Stimulated activated CD4-positive, alpha-beta T cell treated with anti-CD3 and anti-CD28 coated beads, Interleukin-1b, Interleukin-23, amount 100 ng/mL, for 1 hour (primary cell): ENCODE measurements at places on chromosomes 3 and 15.

- DNase-seq: no peak
These were observed 582.8 kb upstream of the CCDC54 start for GRCh38 chr3:106794442-106794841.

GRCh38 chr3:195198426-195199346, 72.3 kb downstream of the XXYLT1 start:
- DNase-seq: no peak

DNA sequence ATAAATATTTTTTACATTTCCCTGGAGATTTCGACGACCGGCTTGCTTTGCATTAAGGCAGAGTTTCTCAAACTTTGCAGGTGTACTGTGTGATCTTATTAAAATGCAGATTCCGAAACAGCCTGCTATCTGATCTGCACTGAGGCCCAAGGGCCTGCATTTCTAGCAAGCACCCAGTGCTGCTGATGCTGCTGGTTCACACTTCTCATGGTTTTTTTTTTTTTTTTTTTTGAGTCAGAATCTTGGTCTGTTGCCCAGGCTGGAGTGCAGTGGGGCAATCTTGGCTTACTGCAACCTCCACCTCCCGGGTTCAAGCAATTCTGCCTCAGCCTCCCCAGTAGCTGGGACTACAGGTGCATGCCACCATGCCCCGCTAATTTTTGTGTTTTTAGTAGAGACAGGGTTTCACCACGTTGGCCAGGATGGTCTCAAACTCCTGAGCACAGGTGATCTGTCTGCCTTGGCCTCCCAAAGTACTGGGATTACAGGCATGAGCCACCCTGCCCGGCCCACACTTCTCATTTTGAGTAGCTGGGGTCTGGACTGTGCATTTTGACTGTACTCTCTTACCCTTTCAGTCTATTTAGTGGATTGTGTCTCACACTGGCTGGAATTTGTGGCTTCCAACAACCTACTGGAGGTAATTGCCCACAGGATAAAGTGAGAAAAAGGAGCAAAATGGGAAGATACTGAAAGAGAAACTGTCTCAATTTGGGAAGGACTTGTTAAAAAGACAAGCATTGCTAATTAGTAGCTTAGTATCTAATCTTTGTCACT, 94.1 kb downstream of the ITPR1 start:
- DNase-seq: no peak

- no peak for DNase-seq
These were observed 50.8 kb downstream of the CCDC191 start for GRCh38 chr3:114005481-114005880.

DNA sequence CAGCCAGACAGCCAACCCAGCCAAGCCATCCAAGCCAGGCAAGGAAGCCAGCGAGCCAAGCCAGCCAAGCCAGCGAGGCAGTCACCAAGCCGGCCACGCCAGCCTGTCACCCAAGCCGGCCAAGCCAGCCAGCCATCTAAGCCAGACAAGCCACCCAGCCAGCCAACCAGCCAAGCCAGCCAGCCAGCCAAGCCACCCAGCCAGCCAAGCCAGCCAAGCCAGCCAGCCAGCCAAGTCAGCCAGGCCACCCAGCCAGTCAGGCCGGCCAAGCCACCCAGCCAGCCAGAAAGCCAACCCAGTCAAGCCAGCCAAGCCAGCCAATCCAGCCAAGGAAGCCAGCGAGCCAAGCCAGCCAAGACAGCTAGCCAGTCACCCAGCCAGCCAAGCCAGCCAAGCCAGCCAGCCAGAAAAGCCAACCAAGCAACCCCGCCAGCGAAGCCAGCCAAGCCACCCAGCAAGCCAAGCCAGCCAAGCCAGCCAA, 201.2 kb downstream of the GOLGA6L6 start:
- no peak for DNase-seq

- no peak for DNase-seq
These were observed 169.7 kb downstream of the PLCL2 start for GRCh38 chr3:17054301-17054981.

DNA sequence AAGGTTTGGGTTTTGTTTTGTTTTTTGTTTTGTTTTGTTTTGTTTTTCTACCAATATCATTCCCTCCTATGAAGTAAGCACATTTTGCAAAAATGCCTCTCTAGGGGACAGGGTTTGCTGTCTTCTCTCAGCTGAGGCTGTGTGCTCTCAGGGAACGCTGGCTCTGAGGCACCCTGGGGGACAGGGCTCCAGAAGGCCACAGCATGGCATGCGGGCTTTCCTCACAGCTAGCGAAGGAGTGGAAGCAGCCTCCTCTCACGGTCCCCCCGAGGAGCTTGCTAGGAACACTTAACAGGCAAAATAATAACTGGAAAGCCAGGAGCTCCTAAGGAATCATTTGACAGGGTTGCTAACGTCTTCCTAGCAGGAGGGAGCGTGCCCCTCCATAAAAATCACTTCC, 227.7 kb upstream of the ST8SIA2 start:
- no peak for DNase-seq

DNA sequence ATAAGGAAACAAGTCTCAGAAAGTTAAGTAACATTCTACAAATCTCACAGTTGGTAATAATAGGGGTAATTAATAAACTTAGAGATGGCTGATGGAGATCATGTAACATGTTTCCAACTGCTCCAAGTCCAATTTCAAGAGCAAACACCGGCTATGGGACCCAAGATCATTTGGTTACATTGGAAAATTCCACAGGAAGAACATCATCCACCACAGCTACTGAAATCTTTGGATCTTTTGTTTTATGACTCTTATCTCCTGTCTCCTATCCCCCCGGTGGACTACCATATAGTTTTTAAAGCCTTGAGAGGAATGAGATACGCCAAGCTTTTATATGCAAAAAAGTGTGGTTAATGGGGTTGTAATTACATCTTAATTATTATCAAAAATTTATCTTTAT, 216.1 kb downstream of the WNT5A start:
- no peak for DNase-seq

DNA sequence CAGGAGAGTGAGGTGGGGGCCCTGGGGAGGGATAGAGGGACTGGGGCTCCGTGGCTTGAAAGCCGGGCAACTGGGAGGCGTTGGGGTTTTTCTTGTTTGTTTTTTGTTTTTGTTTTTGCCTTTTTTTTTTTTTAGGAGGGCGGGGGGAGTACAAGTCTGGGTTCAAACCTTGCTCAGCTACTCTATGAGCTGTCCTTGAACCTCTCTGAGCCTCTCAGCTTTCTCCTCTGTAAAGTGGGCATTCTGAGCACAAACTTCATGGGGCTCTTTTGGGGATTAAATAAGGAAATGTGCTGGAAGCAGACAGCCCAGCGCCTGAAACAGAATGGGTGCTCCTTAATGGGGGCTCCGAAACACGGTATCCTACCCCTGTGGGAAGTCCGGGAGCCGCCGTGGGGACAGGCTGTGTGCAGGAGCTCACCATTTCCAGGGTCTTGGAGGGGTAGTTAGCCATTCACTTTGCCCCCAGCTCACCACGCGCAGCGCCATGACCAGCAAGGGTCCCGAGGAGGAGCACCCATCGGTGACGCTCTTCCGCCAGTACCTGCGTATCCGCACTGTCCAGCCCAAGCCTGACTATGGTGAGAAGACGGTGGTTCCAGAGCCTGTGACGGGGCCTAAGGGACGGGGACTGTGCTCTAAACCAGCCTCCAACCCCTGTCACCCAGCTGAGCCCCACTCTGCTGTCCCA, 388 bp downstream of the ACY1 start:
- no peak for DNase-seq

GRCh38 chr15:88725305-88726210, 77.7 kb upstream of the ACAN start:
- no peak for DNase-seq

DNA sequence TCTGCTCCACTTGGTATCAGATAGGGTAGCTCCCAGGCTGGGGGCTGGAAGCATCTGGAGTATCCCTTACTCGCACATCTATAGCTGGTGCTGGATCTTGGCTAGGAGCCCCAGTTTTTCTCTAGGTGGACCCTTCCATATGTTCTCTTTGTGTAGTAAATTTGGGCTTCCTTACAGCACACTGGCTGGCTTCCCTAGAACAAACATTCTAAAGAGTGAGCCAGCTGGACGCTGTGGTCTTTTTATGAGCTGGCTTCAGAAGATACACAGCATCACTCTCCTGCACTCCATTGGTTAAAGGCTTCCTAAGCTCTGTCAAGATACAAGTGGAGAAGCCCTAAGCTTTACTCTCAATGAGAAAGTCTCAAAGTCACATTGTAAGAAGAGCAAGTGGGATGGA, 322.1 kb downstream of the WDR72 start:
- DNase-seq: no peak

GRCh38 chr3:132183811-132184210, 133.4 kb upstream of the ACP3 start:
- no peak for DNase-seq

- no peak for DNase-seq
These were observed 299 bp downstream of the PAQR9 start for GRCh38 chr3:142963234-142963515.

DNA sequence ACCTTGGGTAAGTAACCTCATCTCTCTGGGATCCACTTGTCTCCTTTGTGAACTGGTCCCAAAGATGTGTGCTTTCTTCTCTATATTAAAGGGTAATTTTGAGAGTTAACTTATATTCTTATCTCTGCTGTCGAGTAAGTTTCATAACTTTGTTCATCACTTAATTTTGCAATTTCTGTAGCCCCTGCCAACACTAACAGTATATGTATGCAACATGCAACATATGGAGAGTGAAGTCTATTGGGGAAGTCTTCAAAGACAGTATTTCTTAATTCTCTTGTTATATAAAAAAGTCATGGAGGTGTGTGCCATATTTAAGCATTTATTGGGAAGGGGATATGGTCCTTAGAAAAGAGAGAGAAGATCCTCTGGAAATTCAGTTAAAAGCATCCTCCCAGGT, 85.9 kb downstream of the LRRC3B start:
- no peak for DNase-seq

GRCh38 chr3:45603226-45603625, 8.7 kb downstream of the LIMD1 start:
- DNase-seq: no peak

GRCh38 chr3:140061211-140061610, 126.2 kb downstream of the CLSTN2 start:
- DNase-seq: no peak

DNA sequence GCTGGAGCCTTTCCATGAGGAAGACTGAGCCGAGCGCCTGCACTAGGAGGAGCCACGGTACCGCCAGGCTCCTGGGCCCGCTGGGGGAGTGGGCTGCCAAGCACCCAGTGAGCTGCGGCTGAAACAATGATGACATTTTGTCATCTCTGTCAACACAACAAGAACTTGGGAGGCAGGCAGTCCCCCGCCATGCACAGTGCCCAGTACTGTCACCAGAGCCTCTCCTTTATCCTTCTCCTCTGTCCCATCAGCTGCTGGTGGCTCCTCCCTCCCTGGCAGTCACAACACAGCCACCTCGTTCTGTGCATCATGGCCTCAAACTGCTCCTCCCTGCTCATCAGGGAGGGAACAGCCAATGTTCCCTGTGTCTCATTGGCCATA, 34.0 kb upstream of the PCSK6 start:
- DNase-seq: no peak

DNA sequence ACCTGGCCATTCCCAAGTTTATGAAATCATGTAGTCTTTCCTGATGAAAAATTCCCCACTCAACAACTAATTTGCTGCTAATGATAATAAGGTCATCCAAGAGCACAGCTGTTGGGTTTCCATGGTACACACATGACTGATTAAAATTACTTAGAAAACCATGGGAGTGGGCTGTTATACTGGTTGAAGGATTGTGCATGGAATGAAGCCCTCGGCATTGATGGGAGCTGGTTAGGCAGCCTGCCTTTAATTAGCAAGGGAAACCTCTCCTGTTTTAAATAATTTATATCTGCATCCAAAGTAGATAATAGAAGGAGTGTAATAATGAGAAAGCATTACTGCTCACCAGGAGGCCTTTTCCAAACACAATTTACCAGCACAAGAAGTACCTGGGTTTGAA, 235.1 kb upstream of the CFAP20DC start:
- no peak for DNase-seq

DNA sequence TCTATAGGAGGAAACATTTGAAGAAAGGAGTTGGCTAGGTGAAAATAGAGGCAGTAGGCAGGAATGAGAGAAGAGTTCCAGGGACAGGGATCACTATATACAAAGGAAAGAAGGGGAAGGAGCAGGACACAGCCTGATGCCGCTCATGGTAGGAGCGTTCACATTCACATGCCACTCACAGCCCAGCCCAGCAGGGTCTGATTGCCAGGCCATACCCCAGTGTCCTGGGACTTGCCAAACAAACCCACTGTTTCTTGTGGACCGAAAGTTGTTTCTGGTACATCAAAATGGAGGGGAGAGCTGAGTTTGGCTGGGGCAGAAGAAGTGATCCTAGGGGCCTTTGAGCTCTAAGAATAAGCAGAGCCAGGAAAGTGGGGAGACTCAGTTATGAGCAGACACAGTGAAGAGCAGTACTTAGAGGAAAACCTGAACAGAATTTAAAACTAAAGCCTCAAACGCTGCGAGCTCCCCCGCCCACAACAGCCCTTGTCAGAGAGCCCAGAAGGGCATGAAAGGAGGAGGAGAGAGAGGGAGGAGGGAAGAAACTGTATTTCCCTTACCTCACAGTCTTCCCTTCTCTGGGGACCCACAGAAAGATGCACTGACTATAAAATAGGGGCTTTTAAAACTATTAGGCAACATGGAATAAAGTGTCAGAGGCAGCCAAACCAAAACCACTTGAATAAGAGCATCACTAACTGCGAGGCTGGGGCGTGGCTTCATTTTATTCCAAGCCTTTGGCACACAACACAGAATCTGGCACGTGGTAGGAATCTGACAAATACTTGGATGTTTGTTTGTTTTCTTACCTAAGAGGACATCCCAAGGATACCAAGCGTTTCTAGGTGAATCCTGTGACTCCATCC, 129.0 kb downstream of the RPL22L1 start:
- DNase-seq: no peak

GRCh38 chr3:129940086-129940485, 34.4 kb upstream of the TRH start:
- no peak for DNase-seq

DNA sequence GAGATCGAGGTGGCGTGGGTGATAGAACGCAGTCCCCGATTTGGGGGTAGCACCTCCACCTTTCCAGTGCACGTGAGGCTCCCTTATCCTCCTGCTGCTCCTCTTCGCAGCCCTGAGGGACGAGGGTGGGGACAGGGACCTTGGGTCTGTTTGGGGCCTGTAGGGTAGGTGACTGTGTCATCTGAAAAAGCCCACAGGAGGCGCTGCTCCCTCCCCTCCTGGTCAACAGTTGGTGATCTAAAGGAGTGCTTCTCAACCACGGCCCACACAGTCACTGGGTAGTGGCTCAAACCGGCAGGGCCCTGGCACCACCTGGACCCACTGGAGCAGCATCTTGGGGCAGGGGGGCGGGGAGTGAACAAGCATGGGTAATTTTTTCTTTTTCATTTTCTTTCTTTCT, 7.1 kb downstream of the LRRK1 start:
- DNase-seq: no peak

GRCh38 chr3:172640751-172641150, 70.1 kb downstream of the NCEH1 start:
- DNase-seq: no peak
